ENCODE measurements at places on chromosomes 4 and X.

GRCh38 chrX:45714866-45715265, 514.2 kb upstream of the DIPK2B start:
- DNase-seq: peak; percentile 21

- no peak for DNase-seq
Observed at GRCh38 chrX:112669824-112670223, 9.9 kb downstream of the LHFPL1 start.

- DNase-seq: no peak
Observed at GRCh38 chr4:160319868-160320260, 1217.0 kb downstream of the RAPGEF2 start.

- no peak for DNase-seq
Observed at GRCh38 chrX:2159393-2159792, 341.4 kb downstream of the DHRSX start.

- DNase-seq: no peak
Observed at GRCh38 chrX:13284570-13284969, 35.3 kb downstream of the ATXN3L start.

- no peak for DNase-seq
Observed at GRCh38 chr4:86294883-86295282, 65.0 kb downstream of the MAPK10 start.

DNA sequence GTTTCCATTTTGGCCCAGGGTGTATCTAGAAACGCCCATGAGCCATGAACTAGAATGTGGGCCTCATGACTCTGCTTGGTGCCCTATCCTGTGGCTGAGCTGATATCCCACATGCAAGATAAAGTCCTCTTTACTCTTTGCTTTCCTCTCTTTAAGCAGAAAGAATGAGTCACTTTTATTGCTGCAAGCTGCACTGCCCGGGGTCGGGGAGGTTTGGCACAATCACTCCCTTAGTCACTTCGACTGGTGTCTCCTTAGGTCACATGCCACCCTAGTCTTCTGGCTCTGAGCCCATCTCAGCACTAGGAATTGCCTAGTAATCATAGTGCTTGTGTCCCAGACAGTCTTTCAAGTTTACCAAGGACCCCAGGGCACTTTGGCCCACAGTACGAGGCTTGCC, 75.1 kb upstream of the CXorf66 start:
- DNase-seq: no peak

- no peak for DNase-seq
Observed at GRCh38 chr4:185881430-185881829, 69.4 kb upstream of the SORBS2 start.

GRCh38 chrX:150984169-150984824, 1.2 kb downstream of the HMGB3 start:
- peak; percentile 10 for DNase-seq

DNA sequence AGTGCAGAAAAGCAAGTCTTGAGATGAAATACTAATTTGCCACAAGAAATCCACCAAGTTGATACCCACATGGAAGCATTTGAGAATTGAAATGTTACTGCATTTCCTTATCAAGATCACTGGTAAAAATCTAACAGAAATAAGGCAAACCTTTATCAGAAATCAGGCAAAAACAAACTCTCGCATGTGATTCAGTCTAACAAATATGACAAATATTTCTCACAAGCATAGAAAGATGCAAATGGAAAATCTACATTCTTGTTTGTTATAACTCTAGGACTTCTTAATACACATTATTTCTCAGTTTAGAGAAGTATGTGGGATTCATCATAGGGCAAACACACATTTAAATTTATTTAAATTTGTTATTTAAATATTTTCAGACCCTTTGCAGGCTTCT, 52.9 kb downstream of the TXK start:
- no peak for DNase-seq

GRCh38 chrX:150766351-150767044, 73.3 kb downstream of the MTMR1 start:
- DNase-seq: no peak

DNA sequence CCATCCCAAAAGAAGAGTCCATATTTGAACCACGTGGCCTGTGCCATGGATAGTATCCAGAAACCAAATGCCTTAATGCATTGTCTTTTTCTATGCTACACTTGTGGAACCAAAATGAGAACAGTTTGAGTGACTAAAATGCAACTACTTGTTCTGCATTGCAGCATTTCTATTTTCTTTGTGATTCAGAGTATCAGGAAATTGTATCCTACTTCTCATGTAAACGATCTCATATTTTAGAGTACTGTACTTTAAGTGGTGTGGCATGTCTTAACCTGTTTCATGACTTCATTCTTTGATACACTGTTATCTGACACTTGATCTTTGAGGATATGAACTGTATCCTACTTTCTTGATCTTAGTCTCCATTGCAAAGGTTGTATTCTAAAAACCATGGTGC, 167.2 kb upstream of the WDR1 start:
- no peak for DNase-seq

DNA sequence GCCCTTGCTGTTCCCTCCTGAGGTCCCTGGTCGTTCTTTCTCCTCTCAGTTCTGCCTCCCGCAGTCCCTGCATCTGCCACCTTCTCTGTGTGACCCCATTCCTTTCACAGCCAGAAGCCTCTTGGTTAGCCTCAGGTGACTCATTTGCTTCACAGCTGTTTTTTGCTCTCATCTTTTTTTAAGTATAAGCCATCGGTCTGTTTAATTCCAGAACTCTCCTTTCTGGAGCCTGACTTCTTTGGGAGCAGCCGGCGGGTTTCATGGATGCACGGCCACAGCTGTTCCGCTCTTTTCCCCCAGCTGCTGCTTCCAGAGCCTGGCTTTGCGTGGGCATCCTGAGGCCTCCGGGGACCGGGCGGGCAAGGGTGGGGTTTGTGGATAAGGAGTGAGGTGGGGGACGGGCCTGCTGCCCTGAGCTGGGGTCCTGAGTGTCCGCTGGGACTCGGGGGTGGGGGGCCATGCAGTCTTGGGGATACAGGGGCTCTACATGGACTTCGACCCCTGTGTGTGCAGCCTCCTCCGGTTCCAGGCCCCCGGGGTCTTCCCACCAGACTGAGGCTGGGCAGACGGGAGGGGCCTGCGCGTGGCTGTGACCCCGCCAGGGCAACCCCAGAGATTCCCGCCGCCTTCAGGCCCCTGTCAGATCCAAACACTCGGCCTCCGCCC, 46.7 kb downstream of the PCGF3 start:
- DNase-seq: no peak

GRCh38 chr4:48490680-48491513, 845 bp downstream of the ZAR1 start:
- DNase-seq: no peak

GRCh38 chr4:22500831-22501714, 14.8 kb downstream of the ADGRA3 start:
- DNase-seq: peak; percentile 13

DNA sequence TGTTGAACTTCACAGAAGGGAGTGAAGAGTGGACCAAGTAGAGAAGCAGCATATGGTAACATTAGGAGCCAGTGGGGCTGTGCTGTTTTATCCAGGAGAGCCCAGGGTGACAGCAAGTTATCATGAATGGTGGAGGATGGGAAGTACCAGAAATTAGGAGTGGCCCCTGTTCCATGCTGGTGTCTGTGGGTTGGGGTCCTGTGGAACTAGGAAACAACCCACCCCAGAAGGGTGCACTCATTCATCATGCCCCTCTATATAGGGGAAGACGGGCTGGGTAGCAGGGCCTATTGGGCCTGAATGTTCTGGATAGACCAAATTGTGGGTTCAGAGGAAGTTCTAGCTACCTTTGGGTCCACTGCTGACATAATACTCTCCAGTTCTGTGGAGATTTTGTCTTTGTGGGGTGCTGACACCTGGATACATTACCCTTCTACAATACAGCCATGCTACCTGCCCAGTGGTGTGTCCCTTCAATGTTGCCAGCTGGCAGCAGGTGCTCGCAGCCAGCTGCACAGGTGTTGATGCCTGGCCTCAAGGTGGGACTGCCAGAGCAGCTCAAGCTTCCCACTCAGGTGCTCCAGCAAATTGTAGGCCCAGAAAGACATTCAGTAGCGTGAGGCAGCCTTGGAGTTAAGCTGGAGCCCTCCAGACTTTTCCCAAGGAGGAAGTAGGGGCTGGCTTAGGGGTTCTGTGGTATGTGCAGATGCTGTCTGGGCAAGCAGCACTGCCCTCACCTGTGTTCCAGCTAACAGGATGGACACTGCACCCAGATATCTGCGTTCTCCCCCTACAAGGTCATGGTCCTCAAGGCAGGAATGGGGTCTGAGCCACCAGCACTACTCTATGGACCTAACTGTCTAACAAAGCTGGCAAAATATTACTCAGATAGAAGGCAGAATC, 106.5 kb downstream of the NHSL2 start:
- no peak for DNase-seq

DNA sequence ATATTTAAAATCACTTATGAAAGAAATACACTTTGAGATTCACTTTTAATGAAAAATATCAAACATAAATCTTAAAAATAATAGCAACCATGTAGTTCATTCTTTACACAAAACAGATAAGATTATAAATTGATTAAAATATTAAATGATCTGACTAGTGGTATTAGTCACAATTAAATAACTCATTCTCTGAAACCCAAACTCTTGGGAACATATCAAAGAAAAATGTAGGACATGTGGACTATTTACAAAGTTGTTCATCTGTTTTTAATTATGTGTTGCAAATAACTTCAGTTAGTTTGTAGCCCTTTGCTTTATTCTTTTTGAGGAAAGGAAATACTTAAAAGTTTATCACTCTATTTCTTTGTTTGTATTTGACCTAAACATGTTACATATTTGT, 9.5 kb upstream of the GUCY1A1 start:
- no peak for DNase-seq

- DNase-seq: no peak
Observed at GRCh38 chr4:108345862-108346817, 177.4 kb upstream of the LEF1 start.

DNA sequence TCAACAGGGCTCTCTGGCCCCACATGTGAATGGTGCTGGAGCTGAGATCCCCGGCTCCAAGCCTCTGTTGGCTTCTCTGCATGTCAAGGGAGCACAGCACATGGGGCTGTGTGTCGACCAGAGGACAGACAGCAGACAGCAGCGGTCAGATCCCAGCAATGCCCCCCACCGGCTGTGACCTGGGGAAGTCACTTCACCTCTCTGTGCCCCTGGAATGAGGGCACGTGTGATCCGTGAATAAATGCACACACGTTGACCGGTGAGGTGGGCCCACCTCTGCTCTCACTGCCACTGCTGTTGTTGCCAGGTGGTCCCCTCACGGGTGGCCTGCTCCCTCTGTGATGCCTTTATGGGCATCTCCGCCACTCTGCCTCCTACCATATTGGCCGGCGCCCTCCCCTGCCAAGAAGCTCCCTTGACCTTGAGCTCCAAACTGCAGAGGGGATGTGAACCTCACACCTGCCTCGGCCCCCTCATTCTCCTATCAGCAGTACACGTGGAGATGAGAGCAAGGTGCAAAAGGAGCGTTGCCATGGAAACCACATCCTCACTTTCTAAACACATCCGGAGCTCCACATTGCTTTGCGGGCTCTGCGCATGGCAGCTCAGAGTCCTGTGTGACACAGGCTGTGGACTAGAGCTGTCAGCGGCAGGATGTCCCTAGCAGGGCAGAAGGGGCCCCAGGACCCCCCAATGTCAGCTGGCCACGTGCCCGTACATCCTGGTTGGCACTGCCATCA, 75.4 kb downstream of the ABLIM2 start:
- DNase-seq: no peak

GRCh38 chr4:127143460-127144195, 489.1 kb upstream of the INTU start:
- no peak for DNase-seq

- DNase-seq: no peak
Observed at GRCh38 chrX:65576160-65576559, 41.6 kb upstream of the LAS1L start.

DNA sequence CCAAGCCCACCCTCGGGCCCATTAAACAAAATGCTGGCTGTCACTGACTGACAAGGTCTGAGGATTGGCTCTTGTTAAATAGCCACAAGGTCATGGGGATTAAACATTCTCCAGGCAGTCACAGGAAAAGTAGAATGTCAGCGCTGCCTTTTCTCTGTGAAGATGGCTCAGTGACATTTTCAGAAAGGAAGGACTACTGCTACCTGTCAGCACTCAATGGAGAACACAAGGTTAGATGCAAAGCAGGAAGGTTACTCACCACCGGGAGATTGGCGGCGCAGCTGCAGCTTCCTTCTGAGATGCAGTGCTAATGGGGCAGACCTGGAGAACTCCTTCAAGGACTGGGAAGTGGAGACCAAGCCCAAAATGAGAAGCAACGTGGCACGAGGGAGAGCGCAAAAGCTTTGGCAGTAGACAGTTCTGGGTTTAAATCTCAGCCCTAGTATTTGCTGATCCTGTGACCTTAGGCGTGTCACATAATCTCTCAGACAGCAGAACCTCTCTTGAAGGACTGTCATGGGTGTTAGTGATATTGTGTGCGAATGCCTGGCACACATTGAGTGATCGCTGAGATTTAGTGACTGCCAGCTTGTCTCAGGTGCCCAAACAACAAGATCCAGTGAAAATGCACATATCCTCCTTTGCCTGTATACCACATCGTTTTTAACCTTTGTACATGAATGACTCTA, 213.1 kb upstream of the BOD1L1 start:
- DNase-seq: no peak

DNA sequence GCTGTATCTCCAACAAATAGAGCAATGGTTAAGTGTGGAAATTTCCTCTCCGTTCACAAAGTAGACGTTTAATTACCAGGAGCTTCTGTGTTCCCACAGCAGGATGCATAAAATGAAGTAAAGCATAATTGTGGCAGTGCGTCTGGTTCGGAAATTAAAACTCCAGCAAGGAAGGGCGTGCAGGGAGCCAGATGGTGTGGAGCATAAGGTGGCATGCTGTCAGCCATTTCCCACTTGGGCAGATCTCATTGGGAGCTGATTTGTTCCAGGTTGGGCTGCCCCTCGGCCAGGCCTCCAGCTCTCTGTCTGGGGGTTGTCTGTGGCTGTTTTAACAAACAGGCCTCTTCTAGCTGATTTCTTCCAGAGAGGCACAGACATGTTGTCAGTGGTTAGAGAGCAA, 182.1 kb upstream of the CLNK start:
- DNase-seq: no peak

- no peak for DNase-seq
Observed at GRCh38 chrX:47808904-47809788, 27.6 kb upstream of the ZNF81 start.

GRCh38 chr4:10783351-10783750, 98.8 kb upstream of the CLNK start:
- no peak for DNase-seq

- DNase-seq: no peak
Observed at GRCh38 chrX:15277604-15278003, 7.7 kb upstream of the ASB9 start.

GRCh38 chr4:188958346-188958745, 819.1 kb downstream of the TRIML1 start:
- no peak for DNase-seq

DNA sequence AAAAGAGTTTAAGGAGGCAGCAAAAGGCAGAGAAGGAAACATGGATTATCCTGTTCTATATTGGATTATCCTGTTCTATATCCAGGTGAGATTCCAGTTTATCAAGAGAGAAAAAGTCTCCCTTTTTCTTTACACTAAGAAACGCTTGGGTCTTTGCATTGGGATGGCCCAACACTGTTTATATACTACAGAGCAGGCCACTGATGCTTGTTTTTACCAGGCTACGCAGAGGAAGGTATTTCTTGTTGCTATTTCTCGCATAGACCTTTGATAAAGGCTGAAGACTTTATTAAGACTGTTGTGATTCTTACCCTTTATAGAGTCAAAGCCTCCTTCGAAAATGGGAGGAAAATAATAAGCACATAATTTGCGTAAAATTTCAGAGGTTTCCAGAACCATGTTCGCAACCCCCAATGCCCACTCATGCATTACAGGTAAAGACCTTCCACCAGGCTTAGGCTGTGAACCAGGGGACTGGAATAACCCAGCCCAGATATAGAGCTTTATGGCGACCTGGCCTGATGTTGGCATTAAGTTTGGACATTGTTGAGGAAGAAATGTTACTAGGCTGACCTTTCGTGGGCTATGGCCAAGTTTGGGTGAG, 218.3 kb downstream of the PTTG2 start:
- no peak for DNase-seq

All from activated T-cell treated with anti-CD3 and anti-CD28 coated beads, Interleukin-2, amount 50 U/mL, for 72 hours (primary cell).